Left renal cortex interstitium (tissue), 4 donors: ENCODE measurements at places on chromosomes 1 and 21. TPM values are rescaled to one million over a fixed set of nuclear protein-coding genes. Genes with fewer than 3 reads are reported as not detected.

- DNase-seq: no peak
Measured at GRCh38 chr1:228367798-228368791, 38.5 kb downstream of the TRIM11 start.

The LPAR3 gene
- 1.4 TPM for polyA plus RNA-seq

DNA sequence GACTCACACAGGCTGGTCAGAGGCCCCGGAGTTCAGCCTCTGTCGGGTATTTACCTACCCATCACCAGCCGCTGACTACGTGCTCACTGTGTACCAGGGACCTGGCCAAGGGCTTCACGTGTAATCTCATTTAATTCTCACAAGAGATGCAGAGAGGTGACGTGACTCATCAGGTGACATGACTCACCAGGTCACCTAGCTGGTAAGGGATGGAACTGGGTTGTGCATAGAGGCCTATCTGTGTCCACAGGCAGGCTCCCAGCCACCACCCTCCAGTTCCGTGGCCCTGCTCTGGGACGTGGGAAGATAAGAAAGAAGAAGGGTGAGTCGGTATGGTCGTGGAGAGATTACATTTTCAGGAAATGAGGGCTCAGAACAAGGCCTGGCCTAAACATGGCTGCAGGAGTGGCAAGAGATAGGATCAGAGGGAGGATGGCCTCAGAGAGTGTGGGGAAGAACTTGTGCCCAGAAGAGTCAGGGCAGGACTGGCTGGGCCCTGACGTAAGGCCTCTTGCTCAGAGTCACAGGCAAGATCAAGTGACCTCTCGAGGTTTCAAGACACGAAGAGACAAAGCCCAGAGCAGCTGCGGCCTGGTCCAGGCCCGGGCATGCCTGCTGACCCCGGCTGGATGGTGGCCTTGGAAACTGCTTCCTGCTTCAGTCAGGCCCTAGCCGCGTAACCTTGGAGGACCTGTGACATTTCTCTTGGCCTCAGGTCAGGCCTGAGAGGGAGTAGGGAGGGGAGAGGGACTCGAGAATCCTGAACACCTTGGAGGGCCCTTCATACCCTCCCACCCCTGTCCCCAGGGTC, 52.7 kb upstream of the WASF2 start:
- DNase-seq: no peak

GRCh38 chr1:66834926-66835325, 33.9 kb upstream of the INSL5 start:
- DNase-seq: no peak

GRCh38 chr1:67953301-67953700, 97.1 kb downstream of the DIRAS3 start:
- no peak for DNase-seq

- DNase-seq: no peak
Measured at GRCh38 chr1:14600405-14601112, 2.1 kb downstream of the KAZN start.

The ATP1A2 gene
- 4.0 TPM for polyA plus RNA-seq

GRCh38 chr1:116852910-116853309, 56.8 kb upstream of the PTGFRN start:
- no peak for DNase-seq

GRCh38 chr21:16085421-16085820, 355.6 kb downstream of the USP25 start:
- DNase-seq: no peak

GRCh38 chr1:85836736-85837135, 128.5 kb upstream of the ZNHIT6 start:
- DNase-seq: no peak

The MAPKAPK2 gene
- 78.8 TPM for polyA plus RNA-seq

GRCh38 chr21:41774467-41775148, 7.8 kb upstream of the RIPK4 start:
- no peak for DNase-seq

The OR2L8 gene
- not detected for polyA plus RNA-seq

The AJAP1 gene
- polyA plus RNA-seq: 1.1 TPM

The NKAIN1 gene
- 3.5 TPM for polyA plus RNA-seq

- no peak for DNase-seq
Measured at GRCh38 chr1:15947382-15948090, 28.4 kb downstream of the ZBTB17 start.

DNA sequence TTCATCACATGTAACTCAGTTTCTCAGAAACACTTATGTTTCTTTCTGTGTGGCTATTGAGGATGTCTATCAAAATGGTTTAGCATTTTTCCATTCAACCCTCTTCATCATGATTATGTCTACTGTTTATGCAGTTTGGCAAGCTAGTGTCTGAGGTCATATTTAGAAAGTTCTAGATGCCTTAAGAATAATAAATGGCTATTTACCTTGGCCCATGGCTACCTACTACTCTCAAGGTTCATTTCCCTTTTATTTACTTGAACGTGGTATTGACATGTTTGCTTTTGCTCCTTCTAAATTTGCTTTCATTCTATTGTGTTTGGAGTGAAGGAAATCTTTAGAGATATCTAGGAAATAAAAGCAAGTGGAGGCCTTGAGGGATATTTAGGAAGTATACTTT, 193.7 kb upstream of the OLFM3 start:
- DNase-seq: no peak

The SH2D2A gene
- polyA plus RNA-seq: 1.2 TPM

The TSPEAR gene
- polyA plus RNA-seq: 0.55 TPM

DNA sequence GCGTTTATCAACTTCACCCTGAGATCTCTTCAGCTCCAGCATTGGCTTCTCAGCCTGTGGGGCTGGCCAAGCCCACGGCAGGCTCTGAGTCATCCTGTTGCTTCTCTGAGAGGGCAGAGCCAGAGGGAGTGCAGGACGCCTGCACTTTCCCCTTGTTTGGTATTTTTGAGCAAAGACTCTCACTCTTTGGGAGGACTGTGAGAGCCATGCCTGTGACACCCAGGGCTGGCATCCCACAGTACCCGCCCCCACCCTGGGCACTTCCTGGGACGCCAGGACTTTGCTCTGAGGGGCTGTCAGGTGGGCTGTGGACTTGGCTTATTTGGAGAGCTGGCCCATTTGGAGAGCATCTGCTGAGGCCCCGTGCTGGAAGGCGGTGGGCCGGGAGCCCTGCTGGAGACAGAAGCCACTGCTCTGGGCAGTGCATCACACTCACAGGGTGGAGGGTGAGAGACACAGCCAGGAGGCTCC, 37.4 kb downstream of the VANGL1 start:
- no peak for DNase-seq

- no peak for DNase-seq
Measured at GRCh38 chr1:201678264-201679101, 139.6 kb downstream of the NAV1 start.

GRCh38 chr1:247218121-247218651, 37.7 kb upstream of the VN1R5 start:
- no peak for DNase-seq

The NFYC gene
- 121 TPM for polyA plus RNA-seq

- no peak for DNase-seq
Measured at GRCh38 chr1:99728494-99729235, 37.8 kb downstream of the FRRS1 start.

The RPAP2 gene
- polyA plus RNA-seq: 34.7 TPM

DNA sequence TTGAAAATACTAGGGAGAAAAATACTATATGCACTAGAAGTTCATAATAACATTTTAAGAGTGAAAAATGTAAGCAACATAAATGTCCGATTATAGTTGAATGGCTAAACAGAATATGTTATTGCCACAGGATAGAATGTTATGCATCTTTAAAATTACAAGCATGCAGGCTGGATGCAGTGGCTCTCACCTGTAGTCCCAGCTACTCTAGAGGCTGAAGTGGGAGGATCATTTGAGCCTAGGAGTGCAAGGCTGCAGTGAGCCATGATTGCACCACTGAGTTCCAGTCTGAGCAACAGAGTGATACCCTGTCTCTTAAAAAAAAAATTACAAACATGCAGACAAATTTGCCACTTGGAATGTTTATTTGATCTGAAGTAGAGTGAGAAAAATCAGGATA, 3.0 kb upstream of the BATF3 start:
- DNase-seq: no peak

DNA sequence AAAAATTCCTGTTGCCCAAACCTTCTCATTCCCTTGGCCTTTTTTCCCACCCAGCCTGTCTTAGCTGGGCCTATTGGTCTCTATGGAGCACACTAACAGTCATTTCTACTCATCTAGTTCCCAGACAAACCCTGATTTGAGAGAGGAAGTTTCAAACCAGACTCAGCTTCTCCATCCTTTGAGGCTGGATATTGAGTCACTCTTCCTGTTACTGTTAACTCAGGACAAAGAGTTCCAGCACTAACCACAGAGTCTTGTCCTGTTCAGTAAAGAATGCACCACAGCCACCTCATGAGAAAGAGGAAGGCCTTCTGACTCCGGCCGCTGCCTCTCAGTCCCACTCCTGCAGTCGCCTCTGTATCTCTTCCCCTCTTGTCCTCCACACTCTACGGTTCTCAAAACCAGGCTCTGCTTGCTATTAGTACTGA, 137.8 kb downstream of the PTPRC start:
- DNase-seq: no peak

- no peak for DNase-seq
Measured at GRCh38 chr1:59242370-59242769, 54.5 kb upstream of the FGGY start.

GRCh38 chr1:241553886-241554592, 21.9 kb downstream of the KMO start:
- DNase-seq: no peak

- no peak for DNase-seq
Measured at GRCh38 chr1:145877923-145878486, 7.7 kb downstream of the ANKRD35 start.

DNA sequence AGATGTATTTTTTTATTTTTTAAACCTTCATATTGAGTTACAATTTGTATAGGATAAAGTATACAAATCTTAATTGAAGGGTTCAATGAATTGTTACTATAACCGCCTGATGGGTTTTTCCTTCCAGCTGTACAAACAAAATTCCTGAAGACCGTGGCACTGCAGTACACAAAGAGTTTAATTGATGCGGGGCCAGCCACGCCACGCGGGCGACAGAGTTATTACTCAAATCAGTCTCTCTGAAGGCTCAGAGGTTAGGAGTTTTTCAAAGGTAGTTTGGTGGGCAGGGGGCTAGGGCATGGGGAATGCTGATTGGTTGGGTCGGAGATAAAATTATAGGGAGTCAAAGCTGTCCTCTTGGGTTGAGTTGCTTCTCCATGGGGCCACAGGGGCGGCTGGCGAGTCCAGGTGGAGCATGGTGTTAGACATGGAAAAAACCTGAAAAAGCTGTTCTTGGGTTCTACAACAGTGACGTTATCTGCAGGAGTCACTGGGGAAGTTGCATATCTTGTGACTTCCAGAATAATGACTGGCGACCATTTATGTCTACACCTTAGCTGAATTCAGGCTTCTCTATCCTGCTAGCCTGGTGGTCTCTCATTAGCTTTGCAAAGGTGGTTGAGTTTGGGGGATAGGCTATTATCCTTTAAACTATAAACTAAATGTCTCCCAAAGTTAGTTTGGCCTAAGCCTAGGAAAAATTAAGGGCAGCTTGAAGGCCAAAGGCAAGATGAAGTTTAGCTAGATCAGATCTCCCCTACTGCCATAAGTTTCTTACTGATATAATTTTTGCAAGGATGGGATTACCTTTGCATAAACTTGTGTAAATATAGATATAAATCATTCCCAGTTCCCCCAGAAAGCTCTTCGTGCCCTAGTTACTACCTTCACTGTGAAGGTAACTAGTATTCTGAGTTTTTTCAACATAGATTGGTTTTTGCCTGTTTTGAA, 13.0 kb upstream of the TMEM9 start:
- no peak for DNase-seq

GRCh38 chr1:229696385-229696784, 70.3 kb downstream of the URB2 start:
- no peak for DNase-seq

- no peak for DNase-seq
Measured at GRCh38 chr1:21217812-21218596, 41.3 kb upstream of the EIF4G3 start.

The HSPB7 gene
- polyA plus RNA-seq: 3.9 TPM

GRCh38 chr1:162857850-162858249, 3.1 kb downstream of the CCDC190 start:
- no peak for DNase-seq

- DNase-seq: no peak
Measured at GRCh38 chr21:44360159-44360558, 6.7 kb downstream of the TRPM2 start.

- no peak for DNase-seq
Measured at GRCh38 chr1:52234708-52235107, 92.8 kb downstream of the ZFYVE9 start.

The OVAAL gene
- polyA plus RNA-seq: not detected

DNA sequence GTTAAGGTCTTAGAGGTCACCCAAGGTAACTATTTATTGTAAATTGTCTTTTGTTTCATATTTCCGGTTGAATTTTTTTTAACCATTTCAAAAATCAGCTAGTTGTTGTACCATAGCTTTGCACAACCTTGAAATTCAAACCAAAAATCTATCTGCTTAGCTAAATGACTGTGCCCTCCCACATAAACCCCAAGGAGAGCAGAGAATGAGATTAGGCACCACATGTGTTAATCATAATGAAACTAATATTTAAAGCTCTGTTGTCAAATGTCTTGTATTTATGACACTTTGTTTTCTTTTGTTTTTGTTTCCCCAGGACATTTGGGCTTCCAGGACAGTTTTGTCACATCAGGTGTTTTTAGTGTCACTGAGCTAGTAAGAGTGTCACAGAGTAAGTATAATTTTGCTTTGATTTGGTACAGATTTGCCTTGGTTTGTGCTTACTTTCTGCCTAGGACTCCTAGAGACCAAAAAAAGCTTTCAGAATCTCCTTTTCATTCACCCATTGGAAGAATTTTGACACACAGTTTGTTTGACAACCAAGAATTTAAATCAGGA, 249.9 kb downstream of the NFIA start:
- no peak for DNase-seq

The ELOVL1 gene
- 83.9 TPM for polyA plus RNA-seq

GRCh38 chr21:25806060-25806459, 71.3 kb downstream of the GABPA start:
- no peak for DNase-seq

GRCh38 chr1:1230656-1231399, 973 bp downstream of the SDF4 start:
- no peak for DNase-seq

The LORICRIN gene
- polyA plus RNA-seq: not detected

The MYBPH gene
- polyA plus RNA-seq: 0.17 TPM

DNA sequence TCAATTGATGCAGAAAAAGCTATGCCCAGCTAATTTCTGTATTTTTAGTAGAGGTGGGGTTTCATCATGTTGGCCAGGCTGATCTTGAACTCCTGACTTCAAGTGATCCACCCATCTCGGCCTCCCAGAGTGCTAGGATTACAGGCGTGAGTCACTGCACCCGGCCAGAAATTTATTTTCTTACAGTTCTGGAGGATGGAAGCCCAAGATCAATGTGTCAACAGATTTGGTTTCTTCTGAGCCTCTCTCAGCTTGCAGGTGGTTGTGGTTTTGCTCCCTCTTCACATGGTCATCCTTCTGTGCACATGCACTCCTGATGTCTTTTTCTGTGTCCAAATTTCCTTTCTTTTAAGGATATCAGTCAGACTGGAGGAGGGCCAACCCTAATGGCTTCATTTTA, 35.6 kb downstream of the SHCBP1L start:
- no peak for DNase-seq
